ENCODE measurements at places on chromosomes 3 and 15.

GRCh38 chr15:25786040-25786439 lies 77.1 kb downstream of the ATP10A start:
- DNase-seq = no peak

- no peak for DNase-seq
Observed at GRCh38 chr15:41597787-41598186, 38.8 kb downstream of the TYRO3 start.

DNA sequence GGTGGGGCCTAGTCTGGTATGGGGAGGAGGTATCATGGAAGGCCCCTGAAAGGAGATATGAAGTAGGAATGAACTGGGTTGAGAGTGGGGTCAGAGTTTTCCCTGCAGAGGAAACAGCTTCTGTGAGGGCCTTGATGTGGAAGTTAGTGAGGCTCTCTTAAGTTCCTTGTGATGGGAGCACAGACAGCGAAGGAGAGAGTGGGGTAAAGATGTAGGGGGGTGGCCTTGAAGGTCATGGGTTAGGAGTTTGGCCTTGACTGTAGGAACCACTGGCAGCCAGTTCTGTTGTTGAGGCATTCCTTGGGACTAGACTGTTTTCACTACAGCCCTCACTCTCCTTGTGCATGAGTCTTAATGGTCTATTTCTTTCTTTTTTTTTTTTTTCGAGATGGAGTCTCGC lies 77.8 kb upstream of the NMNAT3 start:
- no peak for DNase-seq

DNA sequence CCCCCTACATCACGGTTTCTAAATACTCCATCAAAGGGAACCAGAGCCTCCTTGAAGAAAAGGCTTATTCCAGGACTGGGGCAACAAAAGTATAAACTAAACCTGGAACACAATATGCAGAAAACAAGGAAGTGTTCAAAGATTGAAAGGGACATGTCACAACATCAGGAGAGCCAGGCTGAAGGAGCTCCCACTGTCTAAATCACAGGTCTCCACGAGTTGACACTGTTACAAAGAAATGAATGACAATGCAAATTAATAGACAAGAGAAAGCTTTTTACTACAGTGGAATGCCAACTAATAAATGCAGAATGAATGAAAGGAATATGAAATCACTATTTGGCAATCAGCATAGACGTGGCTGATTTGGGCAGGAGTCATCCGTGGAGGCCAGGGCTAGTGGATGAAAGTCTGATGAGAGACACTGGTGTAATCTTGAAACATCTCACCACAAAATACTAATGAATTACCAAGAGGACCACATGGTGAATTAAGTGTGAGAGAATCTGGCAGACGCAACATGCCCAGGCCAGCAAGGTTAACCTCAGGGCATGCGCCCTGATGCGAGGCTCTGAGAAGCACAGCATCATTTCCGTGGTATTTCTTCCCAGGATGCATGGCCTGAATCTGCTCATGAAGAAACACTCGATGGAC lies 123.8 kb upstream of the TJP1 start:
- no peak for DNase-seq

GRCh38 chr3:134449277-134449676 lies 36.5 kb downstream of the ANAPC13 start:
- no peak for DNase-seq

- no peak for DNase-seq
Observed at GRCh38 chr3:161452179-161452578, 44.4 kb upstream of the OTOL1 start.

- DNase-seq = no peak
Observed at GRCh38 chr3:174253940-174254339, 605.2 kb upstream of the NAALADL2 start.

DNA sequence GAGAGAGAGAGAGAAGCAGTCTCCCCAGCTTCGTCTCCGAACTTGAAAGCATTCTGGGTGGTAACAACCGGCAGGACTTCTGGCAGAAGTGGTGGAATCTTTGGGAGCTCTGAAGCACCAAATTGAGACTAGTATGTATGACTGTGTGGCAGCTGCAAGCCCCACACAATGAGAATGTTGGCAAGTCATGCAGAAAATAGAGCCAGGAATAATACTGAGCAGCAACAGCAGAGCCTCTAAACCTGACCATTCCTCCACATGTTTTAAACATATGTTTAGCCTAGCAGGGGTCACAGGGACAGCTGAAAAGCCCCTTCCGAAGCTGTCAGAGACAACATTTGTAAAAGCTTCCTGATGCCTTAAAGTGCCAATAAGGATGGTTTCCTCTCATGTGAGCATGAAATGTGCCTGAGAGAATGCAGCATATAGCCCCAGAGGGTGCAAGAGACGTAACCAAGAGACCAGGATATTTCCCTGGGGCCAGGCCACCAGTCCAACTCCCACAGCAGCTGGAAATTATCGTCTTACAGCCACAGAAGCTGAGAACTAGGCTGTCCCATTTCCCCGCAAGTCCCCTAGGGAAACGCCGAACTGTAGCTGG lies 178.6 kb upstream of the CCDC54 start:
- DNase-seq = no peak

- no peak for DNase-seq
Observed at GRCh38 chr15:88791637-88792036, 11.6 kb upstream of the ACAN start.

- no peak for DNase-seq
Observed at GRCh38 chr3:73148206-73148605, 86.7 kb downstream of the EBLN2 start.

GRCh38 chr3:151933234-151933853 lies 59.9 kb downstream of the SUCNR1 start:
- no peak for DNase-seq

DNA sequence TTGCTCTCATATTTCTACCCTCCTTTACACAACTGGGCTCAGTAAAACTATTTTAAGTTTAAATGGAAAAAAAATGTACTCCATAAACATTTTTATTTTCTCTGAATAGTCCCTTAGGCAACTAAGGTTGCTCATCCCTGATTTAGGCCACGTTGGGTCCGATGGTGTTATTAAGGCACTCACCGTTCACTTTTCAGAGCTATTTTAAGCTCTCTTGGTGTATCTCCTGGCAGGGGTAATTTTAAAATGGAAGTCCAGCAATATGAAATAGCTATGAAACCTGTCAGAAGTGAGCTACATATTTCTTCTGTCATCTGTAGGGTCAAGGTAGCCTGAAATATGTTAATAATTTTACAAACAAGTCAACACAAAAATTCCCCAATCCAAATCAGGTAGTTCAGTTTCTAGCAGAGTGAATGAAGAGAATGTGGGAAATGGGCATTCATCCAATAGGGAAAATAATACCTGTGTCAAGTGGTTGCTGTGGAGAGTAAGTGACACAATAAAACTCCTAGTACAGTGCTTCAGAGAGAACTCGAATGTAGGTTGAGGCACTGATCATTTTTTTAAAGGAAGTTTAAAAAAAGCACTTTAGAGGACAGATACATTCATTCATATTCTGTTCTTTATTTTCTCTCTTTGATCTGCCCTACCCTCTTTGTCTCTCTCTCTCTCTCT lies 209.3 kb upstream of the FEZF2 start:
- no peak for DNase-seq

GRCh38 chr15:77418391-77418965 lies 1.4 kb downstream of the PEAK1 start:
- no peak for DNase-seq

DNA sequence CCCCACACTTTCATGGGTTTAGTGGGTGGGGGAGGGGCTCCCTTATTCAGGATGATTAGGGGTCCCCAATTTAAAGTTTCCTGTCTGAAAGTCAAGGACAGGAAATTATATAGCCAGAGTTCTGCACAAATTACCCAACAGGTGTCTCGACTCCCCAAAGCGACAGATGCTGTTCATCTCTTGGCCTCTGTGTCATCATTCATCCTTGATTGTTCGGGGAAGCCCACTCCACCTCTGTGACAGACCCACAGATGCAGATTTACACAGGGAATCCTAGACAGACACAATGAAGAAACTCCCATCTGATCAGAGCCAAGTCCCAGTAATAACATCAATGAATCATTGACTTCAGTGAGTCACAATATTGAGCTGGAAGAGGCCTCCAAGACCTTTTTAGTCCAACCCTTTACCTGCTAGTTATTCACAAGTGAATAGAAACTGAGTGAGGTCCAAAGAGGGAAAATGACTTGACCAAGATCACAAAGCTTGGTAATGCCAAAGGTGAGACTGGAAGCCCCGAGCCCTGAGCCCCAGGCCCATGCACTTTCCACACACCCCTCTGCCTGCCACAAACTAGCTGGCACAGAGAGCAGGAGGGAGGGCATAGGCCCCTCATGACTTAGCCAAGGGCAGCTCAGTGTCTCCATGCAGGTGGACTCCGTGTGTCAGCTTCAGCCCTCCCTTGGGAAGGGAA lies 7.9 kb upstream of the SRP14 start:
- no peak for DNase-seq

DNA sequence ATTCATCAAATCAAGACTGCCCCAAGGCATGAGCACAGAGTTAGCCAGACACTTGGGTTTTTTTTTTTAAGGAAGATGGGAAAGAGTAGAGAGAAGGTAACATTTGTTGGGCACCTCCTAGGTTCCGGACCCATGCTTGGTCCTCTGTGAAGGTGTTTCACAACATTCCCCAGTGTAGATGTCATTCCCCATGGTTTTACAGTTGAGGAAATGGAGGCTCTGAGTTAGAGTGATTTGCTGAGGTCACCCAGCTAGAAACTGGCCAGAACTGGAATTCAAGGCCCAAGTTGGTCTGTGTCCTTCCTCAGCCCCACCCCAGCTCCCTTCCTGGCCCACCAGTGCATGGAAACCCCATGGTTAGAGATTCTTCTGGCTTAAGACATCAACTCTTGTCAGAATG lies 19.9 kb downstream of the WNT7A start:
- no peak for DNase-seq

DNA sequence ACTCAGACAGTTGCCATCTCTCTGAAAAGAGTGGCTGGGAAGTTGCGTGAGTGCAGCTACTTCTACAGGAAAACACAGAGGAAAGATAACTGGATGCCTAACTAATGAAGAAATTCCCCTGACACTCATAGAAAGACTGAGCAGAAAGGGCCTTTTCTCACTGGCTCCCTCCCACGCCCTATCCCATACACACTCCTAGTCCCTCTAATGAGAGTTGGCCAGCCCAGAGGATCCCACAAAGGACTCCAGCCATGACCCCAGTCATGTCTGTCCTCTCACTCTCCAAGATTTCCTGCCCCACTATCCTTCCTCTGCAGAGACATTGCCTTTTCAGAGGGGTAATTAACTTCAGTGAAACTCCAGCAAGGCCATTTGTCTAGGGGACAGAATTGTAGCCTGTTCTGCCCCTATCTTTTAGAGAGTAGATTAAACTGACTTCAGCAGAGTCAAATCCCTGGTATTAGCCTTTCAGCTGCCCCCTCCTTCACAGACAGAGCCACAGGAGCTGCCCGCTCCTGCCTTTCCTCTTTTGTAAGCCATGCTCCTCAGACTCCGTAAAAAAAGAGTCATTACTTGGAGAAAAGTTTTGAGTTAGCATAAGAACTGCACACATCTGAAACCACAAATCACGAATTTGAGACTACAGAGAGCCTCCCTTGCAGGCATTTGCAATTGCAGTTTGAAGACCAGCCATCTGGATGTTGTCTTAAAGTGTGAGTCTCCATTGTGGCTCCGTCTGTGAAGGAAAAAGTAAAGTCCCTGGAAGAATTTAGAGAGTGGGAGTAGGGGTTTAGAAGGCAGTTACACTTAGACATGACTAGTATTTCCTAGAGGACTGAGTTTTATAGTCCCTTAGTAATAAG lies 129.1 kb upstream of the SEMA6D start:
- no peak for DNase-seq

Measured in germinal center (tissue), 1 donor.